ENCODE measurements at places on chromosomes 7 and 10. TPM values are rescaled to one million over a fixed set of nuclear protein-coding genes. Genes with fewer than 3 reads are reported as not detected.

DNA sequence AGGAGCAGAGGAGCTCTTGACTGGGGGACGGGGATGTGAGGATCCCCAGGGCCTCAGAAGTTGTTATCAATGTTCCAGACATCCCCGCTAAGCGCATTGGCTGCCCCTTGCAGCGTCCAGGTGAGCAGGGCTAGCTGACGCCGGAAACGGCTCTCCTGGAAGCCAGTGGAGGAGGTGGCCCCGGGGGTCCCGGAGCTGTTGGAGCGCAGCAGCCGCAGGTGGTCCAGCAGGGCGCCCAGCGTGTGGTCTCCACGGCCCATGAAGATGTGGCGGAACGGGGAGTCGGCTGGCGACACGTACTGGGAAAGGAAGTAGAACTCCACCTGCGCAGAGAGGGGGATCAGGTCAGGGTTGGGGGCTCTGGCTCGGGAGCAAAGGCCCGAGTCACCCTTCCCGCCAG lies 8.5 kb downstream of the MOSPD3 start:
- H3K4me1 ChIP-seq, result no peaks in the 10 kb centered on the region
- no peak overlapping the region for H3K27ac ChIP-seq
- no peak overlapping the region for H3K4me3 ChIP-seq
- H3K36me3 ChIP-seq, result no peaks in the 10 kb centered on the region

WDR86 gene
- not detected for total RNA-seq

DNA sequence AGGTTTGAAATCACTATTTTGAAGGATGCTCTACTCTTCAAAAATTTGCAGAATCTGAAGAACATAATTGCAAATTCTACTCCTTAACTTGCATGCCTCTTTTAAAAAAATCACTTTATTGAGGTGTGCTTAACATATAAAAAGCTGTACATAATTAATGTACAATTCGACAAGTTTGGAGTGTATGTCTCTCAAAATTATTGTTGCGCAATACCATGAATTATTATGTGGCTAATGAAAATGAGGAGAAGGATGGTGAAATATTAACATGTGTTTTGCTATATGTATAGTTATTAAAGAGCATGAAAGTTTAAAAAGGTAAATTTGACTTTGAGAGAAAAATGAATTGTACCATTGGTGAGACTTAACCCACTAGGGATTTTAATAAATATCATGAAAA lies 187.2 kb upstream of the MALRD1 start:
- no peak overlapping the region for H3K27ac ChIP-seq
- H3K36me3 ChIP-seq, result no peaks in the 10 kb centered on the region
- H3K4me1 ChIP-seq, result no peaks in the 10 kb centered on the region
- H3K4me3 ChIP-seq, result no peak overlapping the region

ADCY1 gene
- total RNA-seq, result 3.5 TPM

DNA sequence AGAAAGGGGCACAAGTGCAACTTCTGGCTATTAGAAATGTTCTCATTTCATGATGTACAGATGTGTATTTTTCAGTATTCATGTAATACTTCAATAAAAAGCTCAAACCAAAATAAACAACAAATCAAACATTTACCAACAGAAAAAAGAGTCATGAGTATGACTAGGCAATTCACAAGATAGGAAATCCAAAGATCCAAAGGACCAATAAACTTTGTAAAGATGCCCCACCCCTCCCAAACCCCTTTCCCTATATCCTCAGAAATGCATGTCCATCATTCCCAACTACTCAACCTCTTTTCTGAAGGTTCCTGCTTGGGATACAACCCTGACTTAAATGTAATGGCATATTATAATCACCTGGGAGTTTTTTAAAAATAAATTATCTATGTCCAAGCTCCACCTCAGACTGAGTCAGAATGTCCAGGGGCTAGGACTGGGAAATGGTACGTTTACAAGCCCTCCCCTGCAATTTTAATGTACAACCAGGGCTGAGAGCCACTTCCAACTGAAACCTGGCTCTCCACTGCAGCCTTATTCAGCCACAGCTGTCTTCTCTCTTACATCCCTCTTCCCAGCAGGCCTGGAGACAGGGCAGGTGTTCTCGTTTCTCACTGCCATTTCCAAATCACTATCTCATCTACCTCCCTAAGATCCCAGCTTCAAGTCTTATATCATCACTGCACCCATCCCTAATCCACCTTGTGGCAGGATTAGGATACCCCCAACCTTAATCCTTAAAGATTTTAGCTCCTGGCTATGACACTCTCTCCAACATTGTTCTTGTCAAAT lies 36.5 kb downstream of the COA1 start:
- H3K27me3 ChIP-seq, result no peaks in the 10 kb centered on the region
- no peak for DNase-seq
- no peak overlapping the region for H3K4me3 ChIP-seq
- peaks cover 5% of the 10 kb centered on the region for H3K4me1 ChIP-seq

DNA sequence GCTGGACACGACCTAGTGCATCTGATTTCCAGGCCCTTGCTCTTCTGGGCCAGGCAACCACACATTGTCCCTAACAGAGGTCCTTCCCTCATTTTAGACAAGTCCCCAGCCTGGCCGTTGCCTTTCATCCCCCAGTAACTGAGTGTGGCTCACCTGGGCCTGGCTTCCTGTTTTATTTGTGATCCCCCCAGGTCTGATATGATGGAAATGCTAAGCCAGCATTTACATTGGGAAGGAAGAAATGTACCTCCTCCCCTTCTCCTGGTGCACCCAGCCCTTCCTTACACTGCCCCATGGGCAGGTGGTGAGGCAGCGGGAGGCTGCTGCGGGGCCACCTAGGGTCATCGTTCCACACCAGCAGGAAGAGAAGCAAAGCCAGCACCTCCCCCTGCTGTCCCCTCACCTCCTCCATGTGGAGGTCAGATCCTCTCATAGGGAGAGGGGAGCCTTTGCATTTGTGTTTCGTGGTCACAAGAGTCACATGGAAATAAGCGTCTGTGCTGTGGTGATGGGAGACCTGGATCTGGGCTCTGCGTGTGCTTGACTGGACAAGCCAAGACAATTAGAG lies 108.8 kb downstream of the GLRX3 start:
- no peak overlapping the region for H3K27ac ChIP-seq
- DNase-seq, result no peak
- no peak overlapping the region for H3K4me3 ChIP-seq
- H3K27me3 ChIP-seq, result no peaks in the 10 kb centered on the region
- no peaks in the 10 kb centered on the region for H3K4me1 ChIP-seq

GRCh38 chr10:72695496-72695895 lies 3.6 kb downstream of the MCU start:
- no peaks in the 10 kb centered on the region for H3K27me3 ChIP-seq
- no peak for DNase-seq
- no peak overlapping the region for H3K4me3 ChIP-seq
- H3K36me3 ChIP-seq, result no peaks in the 10 kb centered on the region
- peaks cover 39% of the 10 kb centered on the region for H3K4me1 ChIP-seq

HKDC1 gene
- 0.18 TPM for total RNA-seq

VENTX gene
- total RNA-seq, result 0.36 TPM

GARIN1A gene
- 0.31 TPM for total RNA-seq

IL6 gene
- not detected for total RNA-seq

- H3K4me1 ChIP-seq, result no peaks in the 10 kb centered on the region
- DNase-seq, result no peak
- no peaks in the 10 kb centered on the region for H3K27me3 ChIP-seq
- H3K27ac ChIP-seq, result no peak overlapping the region
- peak overlapping the region; percentile 21 for H3K4me3 ChIP-seq
- H3K36me3 ChIP-seq, result no peaks in the 10 kb centered on the region
These were observed 140.5 kb downstream of the PKD1L1 start for GRCh38 chr7:47807756-47808155.

DNA sequence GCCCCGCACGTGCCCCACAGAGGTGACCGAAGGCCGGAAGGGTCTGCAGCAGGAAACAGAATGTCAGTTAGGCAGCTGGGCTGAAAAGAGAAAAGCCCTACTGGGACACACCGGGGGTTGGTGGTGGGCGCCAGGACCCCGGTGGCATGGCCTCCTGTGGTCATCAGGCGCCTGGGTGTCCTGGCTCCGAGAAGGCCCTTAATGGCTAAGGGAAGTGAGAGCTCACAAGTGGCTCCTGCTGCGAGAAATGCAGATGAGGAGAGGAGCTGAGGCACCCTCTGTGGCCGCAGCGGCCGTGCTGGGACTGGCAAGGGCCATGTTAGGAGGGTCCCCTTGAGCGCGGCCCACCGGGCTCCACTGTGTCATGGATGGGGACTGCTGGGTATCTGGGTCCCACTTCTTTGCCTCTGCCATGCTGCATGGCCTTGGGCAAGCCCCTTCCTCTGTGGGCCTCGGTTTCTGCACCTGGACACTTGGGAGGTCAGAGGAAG lies 79.2 kb upstream of the GNA12 start:
- H3K27me3 ChIP-seq, result peaks cover 8% of the 10 kb centered on the region
- no peaks in the 10 kb centered on the region for H3K36me3 ChIP-seq
- H3K4me1 ChIP-seq, result no peaks in the 10 kb centered on the region
- H3K27ac ChIP-seq, result no peak overlapping the region
- H3K4me3 ChIP-seq, result no peak overlapping the region
- no peak for DNase-seq

DNA sequence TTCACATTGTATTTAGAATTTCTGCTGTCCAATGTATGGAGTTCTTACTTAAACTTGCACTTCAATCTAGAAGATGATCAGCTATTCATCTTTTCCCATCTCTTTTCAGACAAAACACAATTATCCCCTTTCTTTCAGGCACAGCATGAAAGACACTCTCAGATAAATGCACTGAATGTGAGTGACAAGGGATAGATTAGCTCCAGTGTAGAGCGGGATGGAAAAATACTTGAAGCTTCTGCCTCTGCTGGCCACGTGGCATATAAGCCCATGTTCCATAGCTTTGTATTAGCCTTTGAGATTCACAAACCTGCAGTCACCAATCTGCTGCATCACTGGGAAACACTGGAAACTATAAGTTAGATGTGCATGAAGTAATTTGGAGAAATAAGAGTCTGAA lies 162.2 kb upstream of the FAM3C start:
- no peaks in the 10 kb centered on the region for H3K36me3 ChIP-seq
- no peak overlapping the region for H3K4me3 ChIP-seq
- H3K4me1 ChIP-seq, result no peaks in the 10 kb centered on the region
- H3K27ac ChIP-seq, result no peak overlapping the region
- DNase-seq, result no peak

DNA sequence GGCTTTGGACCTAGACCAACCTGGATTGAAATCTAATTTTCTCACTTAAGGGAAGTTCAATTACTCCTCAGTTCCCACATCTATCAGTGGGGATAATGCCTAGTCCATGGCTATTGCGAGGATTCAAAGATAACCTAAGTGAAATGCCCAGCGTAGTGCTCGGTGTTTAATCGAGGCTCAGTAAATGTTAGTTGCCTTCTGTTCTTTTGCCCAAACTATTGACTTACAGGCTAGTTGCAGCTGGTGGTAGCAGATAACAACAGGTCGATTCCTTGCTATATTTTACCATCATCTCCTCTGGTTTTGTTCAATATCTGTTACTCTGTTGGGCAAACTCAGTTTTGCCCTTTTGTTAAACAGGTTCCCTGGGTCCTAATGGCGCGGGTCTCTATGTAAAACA lies 22.8 kb downstream of the DNAH11 start:
- H3K27ac ChIP-seq, result no peak overlapping the region
- DNase-seq, result no peak
- H3K4me3 ChIP-seq, result no peak overlapping the region
- no peaks in the 10 kb centered on the region for H3K27me3 ChIP-seq
- no peaks in the 10 kb centered on the region for H3K4me1 ChIP-seq

GRCh38 chr7:52482076-52482475 lies 553.4 kb upstream of the POM121L12 start:
- no peak overlapping the region for H3K4me3 ChIP-seq
- no peaks in the 10 kb centered on the region for H3K4me1 ChIP-seq
- no peaks in the 10 kb centered on the region for H3K27me3 ChIP-seq

DNA sequence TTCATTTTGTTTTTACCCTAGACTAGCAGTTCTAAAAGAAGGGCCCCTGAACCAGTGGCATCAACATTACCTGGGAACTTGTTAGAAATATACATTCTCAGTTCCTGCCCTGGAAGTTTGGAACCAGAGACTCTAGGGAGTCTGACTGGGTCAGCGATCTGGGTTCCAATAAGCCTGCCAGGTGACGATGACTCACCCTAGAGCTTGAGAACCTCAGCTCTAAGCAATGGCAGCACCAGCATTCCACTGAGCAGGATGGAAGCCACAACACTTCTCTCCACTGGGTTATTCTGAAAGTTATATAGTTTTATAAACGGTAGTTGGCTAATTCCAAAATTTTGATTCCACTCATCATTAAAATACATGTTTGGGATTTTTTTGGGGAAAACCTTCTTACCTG lies 97.0 kb upstream of the AMPH start:
- DNase-seq, result no peak
- no peaks in the 10 kb centered on the region for H3K4me1 ChIP-seq
- peaks cover 6% of the 10 kb centered on the region for H3K36me3 ChIP-seq
- H3K4me3 ChIP-seq, result no peak overlapping the region
- H3K27me3 ChIP-seq, result no peaks in the 10 kb centered on the region

DNA sequence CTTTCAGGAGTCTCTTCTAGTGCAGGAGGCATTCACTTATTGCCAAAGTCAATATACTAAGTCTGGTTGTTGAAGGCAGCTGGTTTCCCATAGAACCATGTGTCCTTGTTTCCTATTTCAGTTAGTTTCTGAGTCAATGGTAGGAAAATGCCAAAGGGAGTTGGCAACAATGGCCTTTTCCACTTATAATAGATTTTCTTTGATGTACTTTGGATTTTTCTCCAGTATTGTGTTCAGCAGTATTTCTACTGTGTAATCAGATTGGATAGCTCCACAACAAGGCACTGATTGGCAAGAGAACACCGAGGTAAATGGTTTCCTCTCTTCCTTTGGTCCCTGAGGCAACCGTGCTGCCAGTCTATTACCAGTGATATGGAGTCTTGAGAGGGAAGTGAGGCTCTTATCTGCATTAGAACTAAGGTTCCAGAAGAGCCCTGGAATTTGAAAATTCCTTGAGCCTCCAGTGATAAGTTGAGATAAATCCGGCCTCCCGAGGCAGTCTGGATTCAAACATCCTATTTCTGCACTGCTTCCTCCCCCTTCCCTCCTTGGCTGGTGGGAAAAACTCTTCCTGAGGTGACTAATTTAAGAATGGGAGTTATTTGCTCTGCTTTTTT lies 7.9 kb upstream of the SEPTIN7 start:
- no peak overlapping the region for H3K27ac ChIP-seq
- no peaks in the 10 kb centered on the region for H3K36me3 ChIP-seq
- H3K4me1 ChIP-seq, result no peaks in the 10 kb centered on the region
- no peak overlapping the region for H3K4me3 ChIP-seq

Measured in gastrocnemius medialis (tissue), 4 donors.